ENCODE measurements at places on chromosomes 12 and 14.

GRCh38 chr12:108511633-108512540 is 3.2 kb upstream of the FICD start:
- DNase-seq = peak; percentile 75

GRCh38 chr12:1606021-1606622 is 11.7 kb upstream of the FBXL14 start:
- DNase-seq = peak; percentile 86

DNA sequence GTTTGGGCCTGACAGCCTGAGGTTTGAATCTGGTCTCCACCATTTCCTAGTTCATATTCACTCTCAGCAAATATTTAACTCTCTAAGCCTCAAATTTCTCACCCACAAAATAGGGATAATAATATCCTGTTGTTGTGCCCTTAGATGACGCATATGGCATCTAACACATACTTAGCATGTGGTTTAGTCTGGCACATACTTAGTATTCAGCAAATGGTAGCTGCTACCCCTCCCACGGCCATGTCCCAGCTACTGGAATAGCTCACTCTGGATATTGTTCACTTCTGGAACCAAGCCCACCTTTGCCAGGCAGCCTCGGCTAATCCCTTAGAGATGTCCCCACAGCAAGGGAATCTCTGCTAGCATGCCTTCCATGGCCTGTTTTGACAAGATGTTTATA is 53.3 kb downstream of the BICD1 start:
- no peak for DNase-seq

DNA sequence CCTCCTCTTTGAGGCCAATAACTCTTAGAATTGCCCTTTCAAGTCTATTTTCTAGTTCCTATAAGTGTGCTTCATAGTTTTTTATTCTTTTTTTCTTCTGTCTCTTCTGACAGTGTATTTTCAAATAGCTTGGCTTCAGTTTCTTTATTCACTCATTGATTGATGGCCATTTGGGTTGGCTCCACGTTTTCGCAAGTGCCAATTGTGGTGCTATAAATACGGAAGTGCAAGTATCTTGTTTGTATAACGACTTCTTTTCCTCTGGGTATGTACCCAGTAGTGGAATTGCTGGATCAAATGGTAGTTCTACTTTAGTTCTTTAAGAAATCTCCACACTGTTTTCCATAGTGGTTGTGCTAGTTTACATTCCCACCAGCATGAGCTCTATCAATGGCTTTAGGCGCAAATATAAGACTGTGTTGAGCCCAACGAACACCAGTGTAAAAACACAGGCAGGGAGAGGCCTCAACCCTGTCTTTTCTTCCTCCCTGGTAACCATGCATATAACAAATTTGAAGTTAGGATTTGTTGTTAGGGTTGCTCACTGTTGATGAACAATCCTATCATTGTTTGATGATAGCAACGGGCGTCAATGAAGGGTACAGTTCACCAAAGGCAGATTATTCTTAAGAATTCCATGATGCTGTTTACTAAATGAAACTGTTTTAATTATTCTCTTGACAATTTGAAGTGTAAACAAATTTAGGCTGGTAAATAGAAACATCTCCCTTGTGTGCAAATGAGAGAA is 13.3 kb upstream of the LMNTD1 start:
- DNase-seq = no peak

DNA sequence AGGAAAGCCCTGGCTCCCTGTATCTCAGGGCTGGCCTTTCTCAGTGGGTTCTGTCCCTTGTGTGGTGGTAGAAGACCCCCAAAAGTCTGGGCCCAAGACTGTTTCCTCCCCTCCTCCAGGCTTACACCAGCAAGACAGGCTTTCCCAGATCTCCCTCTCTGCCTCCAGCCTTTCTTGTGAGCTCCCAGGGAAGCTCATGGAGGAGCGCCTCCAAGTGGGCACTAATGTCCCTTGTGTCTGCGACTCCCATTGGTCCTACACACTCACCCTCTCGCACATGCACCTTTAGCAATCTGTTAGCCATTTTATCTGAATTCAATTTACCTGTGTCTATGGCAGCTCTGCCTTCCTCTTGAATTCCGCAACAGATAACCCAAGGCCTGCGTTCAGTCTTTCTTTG is 251.1 kb upstream of the CAND1 start:
- no peak for DNase-seq

- no peak for DNase-seq
Measured at GRCh38 chr12:71411635-71412034, 28.0 kb upstream of the LGR5 start.

- no peak for DNase-seq
Measured at GRCh38 chr14:65926935-65927700, 514.6 kb downstream of the FUT8 start.

- no peak for DNase-seq
Measured at GRCh38 chr14:89231426-89232113, 185.5 kb downstream of the FOXN3 start.

GRCh38 chr14:59336098-59336497 is 129.1 kb downstream of the GPR135 start:
- no peak for DNase-seq

- DNase-seq = no peak
Measured at GRCh38 chr12:132955094-132956010, 754 bp downstream of the ZNF605 start.

GRCh38 chr12:41981758-41982157 is 162.9 kb downstream of the GXYLT1 start:
- no peak for DNase-seq

GRCh38 chr12:31518680-31519227 is 72.2 kb downstream of the DENND5B start:
- no peak for DNase-seq

- no peak for DNase-seq
Measured at GRCh38 chr14:65453807-65454480, 41.4 kb downstream of the FUT8 start.

DNA sequence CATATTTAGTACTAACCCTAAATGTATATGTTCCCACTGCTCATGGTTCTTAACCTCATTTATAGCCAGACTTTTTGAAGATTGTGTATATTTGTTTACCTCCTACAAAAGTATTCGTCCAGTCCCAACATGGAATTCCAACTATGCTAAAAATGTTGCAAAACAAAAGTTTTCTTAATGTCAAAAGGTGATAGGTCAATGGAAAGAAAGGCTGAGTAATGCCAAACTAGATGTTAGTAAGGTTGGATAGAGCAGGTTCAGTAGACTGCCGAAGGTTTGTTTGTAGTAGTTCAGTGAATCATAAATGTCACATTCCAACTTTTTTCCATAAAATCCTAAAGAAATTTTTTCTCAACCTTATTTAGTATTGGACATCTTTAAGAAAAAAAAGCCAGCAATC is 874.5 kb downstream of the FLRT2 start:
- DNase-seq = no peak

GRCh38 chr12:50006280-50006679 is 19.0 kb downstream of the RACGAP1 start:
- DNase-seq = no peak

- DNase-seq = peak; percentile 52
Measured at GRCh38 chr14:101843665-101844064, 82.2 kb downstream of the PPP2R5C start.

GRCh38 chr12:112018571-112019237 is 5.5 kb downstream of the ERP29 start:
- no peak for DNase-seq
